ENCODE measurements at places on chromosomes 7 and 10. TPM values are rescaled to one million over a fixed set of nuclear protein-coding genes. Genes with fewer than 3 reads are reported as not detected.

DNA sequence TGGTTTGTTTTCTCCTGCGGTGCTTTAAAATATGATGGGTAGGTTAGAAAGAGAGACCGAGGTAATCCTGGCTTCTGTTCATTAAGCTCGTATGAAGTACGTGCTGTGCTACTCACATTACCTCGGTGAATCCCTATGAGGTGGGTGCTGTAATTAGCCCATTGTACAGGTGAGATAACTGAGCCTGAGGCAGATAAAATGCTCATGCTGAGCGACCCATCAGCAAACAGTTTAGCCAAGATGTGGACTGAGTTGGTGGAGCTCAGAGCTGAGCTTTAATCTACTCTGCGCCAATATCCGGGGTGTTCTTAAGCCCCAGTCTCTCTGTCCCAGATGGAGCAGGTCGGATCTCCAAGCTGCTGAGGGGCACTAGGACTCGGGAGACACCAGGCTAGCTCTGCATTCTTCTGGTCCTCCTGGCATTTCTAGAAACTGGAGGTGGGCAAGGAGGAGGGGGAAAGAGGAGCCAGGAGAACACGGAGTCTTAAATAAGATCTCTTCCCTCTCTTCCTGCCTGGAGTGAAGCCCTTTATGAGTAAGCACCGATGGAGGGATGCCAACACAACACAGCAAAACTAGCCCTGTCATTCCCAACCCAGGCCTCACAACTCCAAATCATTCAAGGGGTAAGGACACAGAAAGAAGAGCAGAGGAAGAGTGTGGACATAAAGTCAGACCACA lies 458.5 kb downstream of the KCNMA1 start:
- no peak overlapping the region for H3K4me3 ChIP-seq
- H3K4me1 ChIP-seq = peaks cover 12% of the 10 kb centered on the region
- no peak overlapping the region for H3K27ac ChIP-seq
- H3K36me3 ChIP-seq = no peaks in the 10 kb centered on the region
- H3K27me3 ChIP-seq = no peaks in the 10 kb centered on the region

DNA sequence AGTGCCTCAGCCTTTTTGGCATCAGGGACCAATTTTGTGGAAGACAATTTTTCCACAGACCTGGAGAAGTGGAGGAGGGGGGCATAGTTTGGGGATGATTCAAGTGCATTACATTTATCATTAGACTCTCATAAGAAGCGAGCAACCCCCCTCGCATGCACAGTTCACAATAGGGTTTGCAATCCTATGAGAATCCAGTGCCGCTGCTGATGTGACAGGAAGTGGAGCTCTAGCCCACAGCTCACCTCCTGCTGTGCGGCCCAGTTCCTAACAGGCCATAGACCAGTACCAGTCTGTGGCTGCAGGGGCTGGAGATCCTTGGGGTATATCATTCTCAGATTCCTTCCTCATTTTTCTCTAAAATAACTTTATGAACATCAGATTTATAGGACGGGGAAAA lies 50.8 kb downstream of the ATAD1 start:
- no peak overlapping the region for H3K27ac ChIP-seq
- no peak overlapping the region for H3K4me3 ChIP-seq
- peaks cover 4% of the 10 kb centered on the region for H3K36me3 ChIP-seq
- DNase-seq = no peak

- DNase-seq = no peak
- H3K4me3 ChIP-seq = no peak overlapping the region
- no peaks in the 10 kb centered on the region for H3K36me3 ChIP-seq
- no peak overlapping the region for H3K27ac ChIP-seq
- H3K4me1 ChIP-seq = no peaks in the 10 kb centered on the region
Measured at GRCh38 chr7:138125598-138126111, 49.4 kb downstream of the AKR1D1 start.

GRCh38 chr10:21292763-21293517 lies 232.5 kb downstream of the SKIDA1 start:
- H3K4me3 ChIP-seq = peak overlapping the region; percentile 26
- no peaks in the 10 kb centered on the region for H3K36me3 ChIP-seq
- peaks cover 44% of the 10 kb centered on the region for H3K4me1 ChIP-seq

DNA sequence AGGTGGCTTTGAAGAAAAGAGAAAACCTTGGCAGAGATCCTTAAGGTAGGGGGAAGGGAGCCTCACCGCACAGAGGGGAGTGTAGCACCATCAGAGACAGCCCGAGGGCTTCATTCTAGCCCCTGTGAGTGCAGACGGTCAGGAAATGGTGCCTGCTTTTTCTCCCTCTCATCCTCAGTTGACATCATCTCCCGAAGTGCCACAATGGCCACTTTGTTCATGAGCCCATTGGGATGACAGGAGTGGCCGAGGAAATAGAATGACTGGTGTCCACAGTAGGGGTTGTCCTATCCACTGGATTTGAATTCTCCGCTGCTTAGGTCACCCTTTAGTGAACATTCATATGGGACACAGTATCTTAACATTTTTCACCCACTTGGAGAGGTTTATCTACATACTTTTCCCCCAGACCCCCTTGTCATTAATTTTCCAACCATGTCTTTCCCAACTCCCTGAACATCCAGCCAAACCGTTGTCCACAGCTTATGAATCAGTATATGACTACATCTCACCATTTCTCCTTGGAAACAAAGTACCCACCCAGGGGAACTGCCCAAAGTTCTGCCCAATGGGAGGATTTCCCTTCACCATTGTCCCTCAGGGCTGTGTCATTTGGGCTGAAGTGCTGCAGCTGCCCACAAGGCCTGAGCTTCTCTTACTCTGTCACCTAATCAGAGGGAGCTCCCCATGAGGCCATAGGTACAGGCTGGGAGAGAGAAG lies 108.8 kb downstream of the ADCY1 start:
- no peak overlapping the region for H3K27ac ChIP-seq
- no peak overlapping the region for H3K4me3 ChIP-seq
- DNase-seq = no peak
- no peaks in the 10 kb centered on the region for H3K36me3 ChIP-seq
- H3K27me3 ChIP-seq = no peaks in the 10 kb centered on the region

DNA sequence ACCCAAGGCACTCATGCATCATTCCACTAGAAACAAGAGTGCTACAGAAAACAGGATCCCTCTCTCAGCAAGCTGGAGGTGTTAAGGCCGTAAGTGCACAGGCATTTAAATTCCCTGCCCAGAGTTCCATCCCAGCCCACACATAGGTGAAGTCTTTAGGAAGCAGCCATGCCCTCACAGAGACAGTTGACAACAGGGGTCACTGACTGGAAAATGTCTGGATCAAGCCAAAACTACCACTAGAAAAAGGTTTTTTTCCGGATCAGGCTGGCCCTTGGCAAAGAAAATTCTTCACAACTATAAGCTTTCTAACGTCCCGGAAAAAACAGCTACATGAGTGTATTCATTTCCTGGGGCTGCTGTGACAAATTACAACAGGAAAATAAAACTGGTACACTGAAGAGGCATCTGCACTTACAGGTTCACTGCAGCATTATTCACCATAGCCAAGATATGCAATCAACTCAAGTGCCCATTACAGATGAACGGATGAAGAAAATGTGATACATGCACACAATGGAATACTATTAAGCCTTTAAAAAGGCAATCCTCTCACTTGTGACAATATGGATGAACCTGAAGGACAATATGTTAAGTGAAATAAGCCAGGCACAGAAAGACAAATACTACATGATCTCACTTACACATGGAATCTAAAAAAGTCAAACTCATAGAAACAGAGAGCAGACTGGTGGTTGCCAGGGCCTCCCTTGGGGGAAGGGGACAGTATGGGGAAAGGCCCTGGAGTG lies 52.5 kb downstream of the SLC25A13 start:
- no peak overlapping the region for H3K27ac ChIP-seq
- no peaks in the 10 kb centered on the region for H3K27me3 ChIP-seq
- no peaks in the 10 kb centered on the region for H3K4me1 ChIP-seq
- H3K36me3 ChIP-seq = no peaks in the 10 kb centered on the region
- no peak overlapping the region for H3K4me3 ChIP-seq

DNA sequence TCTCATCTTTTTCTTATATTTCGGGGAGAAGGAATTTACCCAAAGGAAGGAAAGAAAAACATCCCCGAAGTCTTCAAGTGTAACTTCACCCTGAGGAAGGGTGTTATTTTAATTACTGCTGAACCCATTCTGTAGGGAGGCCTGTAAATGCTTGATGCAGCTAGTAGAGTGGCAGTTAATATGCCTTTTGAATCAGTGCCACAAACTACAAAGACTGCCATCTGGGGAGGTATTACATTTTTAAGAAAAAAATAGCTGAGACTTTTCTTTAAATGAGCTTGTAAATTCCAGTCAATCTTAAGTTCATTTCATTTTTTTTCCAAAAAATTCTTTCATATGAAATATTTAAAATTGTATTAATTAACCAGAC lies 233.1 kb upstream of the FERD3L start:
- DNase-seq = no peak
- H3K4me3 ChIP-seq = no peak overlapping the region
- no peak overlapping the region for H3K27ac ChIP-seq
- no peaks in the 10 kb centered on the region for H3K36me3 ChIP-seq
- no peaks in the 10 kb centered on the region for H3K4me1 ChIP-seq
- no peaks in the 10 kb centered on the region for H3K27me3 ChIP-seq

- H3K4me3 ChIP-seq = no peak overlapping the region
- H3K36me3 ChIP-seq = no peaks in the 10 kb centered on the region
- H3K4me1 ChIP-seq = no peaks in the 10 kb centered on the region
Measured at GRCh38 chr7:90267263-90267858, 22.4 kb downstream of the CFAP69 start.

GRCh38 chr7:101237206-101238067 lies at the start of gene CLDN15:
TSS of gene CLDN15 (minus strand) at chr7:101237802. CDS start at chr7:101237581, 221 bp downstream.
- no peak within 1 kb of the TSS for H3K4me3 ChIP-seq
- peak within 1 kb of the TSS; percentile 63 for H3K27ac ChIP-seq
- peaks cover 4% of the 10 kb centered on the region for H3K4me1 ChIP-seq

- H3K4me1 ChIP-seq = peaks cover 18% of the 10 kb centered on the region
- no peaks in the 10 kb centered on the region for H3K27me3 ChIP-seq
- peak overlapping the region; percentile 63 for H3K27ac ChIP-seq
- no peak for DNase-seq
- H3K36me3 ChIP-seq = no peaks in the 10 kb centered on the region
Measured at GRCh38 chr7:4681218-4681851, 760 bp upstream of the FOXK1 start.

DNA sequence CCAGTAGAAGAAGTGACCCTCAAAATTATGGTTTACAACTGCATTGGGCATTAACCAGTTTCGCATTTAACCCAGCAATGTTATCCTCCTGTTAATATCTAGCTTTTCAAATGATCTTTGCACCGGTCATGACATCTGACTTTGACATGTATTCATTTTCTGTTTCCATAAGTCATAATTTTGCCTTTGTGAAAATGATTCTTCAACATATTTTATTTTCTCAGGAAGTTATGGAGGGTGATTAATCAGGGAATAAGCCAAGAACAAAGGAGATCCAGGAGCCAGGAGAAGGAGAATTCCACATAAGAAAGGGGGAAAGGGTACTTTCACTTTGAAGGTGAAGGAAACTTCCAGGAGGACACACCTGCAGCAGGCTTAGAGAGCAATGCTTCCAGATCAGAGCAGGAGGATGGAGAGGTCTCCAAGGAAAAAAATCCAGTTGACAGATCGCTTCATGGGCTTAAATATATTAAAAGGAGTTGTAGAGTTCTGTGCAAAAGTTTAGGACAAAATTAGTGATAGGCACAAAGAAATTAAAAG lies 92.1 kb upstream of the FAM3C start:
- H3K4me3 ChIP-seq = no peak overlapping the region
- no peak overlapping the region for H3K27ac ChIP-seq
- H3K27me3 ChIP-seq = no peaks in the 10 kb centered on the region
- DNase-seq = no peak
- H3K4me1 ChIP-seq = no peaks in the 10 kb centered on the region

GRCh38 chr10:67077376-67077775 lies 151.5 kb downstream of the LRRTM3 start:
- H3K4me1 ChIP-seq = no peaks in the 10 kb centered on the region
- H3K4me3 ChIP-seq = no peak overlapping the region
- H3K27me3 ChIP-seq = no peaks in the 10 kb centered on the region
- H3K36me3 ChIP-seq = no peaks in the 10 kb centered on the region
- no peak for DNase-seq
- no peak overlapping the region for H3K27ac ChIP-seq

GRCh38 chr7:101154693-101155102 lies 422 bp downstream of the AP1S1 start:
- peak overlapping the region; percentile 63 for H3K4me3 ChIP-seq
- no peak for DNase-seq
- H3K36me3 ChIP-seq = peaks cover 14% of the 10 kb centered on the region
- peak overlapping the region; percentile 9 for H3K27ac ChIP-seq
- no peaks in the 10 kb centered on the region for H3K27me3 ChIP-seq

DNA sequence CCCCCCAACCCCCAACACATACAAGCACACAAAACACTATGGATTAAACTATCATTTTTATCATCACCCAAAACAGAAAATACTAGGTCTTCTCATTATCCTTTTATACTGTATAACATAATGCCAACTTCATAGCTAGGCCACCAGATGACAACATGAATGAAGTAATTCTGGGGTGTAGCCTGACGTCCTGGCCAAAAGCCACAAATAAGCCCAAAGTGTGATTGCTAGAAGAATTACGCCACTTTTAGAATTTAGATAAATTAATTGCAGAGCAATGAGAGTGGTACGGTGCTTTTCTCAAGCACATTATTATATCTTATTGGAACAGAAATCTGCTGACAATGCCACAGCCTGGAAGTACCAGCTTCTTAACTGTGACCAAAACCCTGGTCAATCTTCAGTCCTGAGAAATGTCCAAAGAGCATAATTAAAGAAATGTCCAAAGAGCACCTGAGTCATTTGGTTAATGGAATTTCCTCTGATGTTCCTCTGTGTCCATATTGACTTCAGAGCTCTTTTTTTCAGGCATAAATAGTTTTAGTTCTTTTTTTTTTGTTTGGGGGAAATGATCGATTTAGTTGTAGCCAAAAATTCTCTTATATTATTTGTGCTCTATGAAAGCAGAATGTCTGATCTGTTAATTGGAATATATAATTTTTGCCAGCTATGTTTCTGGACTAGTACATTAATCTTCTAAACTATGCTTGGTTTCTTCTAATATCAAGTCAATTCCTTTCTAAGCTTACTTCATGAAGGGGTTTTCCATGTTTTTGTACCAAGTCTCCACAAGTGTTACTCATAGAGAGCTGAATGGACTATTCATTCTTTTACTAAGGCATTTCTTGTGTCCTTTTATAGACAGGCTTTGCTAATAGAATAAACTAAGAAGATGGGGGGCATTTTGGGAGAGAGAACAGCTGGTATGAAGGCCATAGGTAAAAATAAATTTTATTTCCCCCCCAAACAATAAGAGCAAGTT lies 233.4 kb upstream of the SLC26A5 start:
- no peak for DNase-seq
- no peak overlapping the region for H3K4me3 ChIP-seq
- no peak overlapping the region for H3K27ac ChIP-seq
- H3K4me1 ChIP-seq = no peaks in the 10 kb centered on the region
- H3K36me3 ChIP-seq = no peaks in the 10 kb centered on the region

Gene PTF1A
- not detected for total RNA-seq

Gene PLEKHS1
- total RNA-seq = not detected

Gene SPDYE2
- 0.45 TPM for total RNA-seq

Gene IGFBP1
- total RNA-seq = not detected

Gene EIF5AL1
- total RNA-seq = not detected

Gene OIT3
- total RNA-seq = not detected

Gene TFR2
- total RNA-seq = not detected
